ENCODE measurements at places on chromosomes 2 and 18.
A peak's percentile ranks its signal among the peaks of the same experiment; 100 is the strongest.

GRCh38 chr2:127060264-127060945, 46.5 kb downstream of the BIN1 start:
- DNase-seq: no peak

DNA sequence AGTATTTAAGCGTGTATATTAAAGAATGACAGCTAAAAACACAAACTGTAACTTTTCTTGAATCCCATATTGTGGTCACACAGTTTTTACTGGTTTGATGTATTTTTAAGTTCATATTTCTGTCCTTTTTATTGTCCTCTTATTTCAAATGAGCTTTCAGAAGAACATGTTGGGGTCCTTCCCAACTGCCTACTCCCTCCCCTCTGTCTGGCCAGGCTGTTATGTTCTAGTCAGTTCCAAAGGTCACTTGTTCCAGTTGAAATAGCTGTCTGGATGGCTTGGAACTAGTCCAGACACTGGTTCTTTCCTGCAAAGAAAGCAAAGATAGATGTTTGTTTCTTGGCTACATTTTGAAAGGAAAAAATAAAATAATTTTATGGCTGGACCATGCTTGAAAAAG, 306.9 kb downstream of the GULP1 start:
- peak; percentile 13 for DNase-seq

- no peak for DNase-seq
Measured at GRCh38 chr2:36466135-36466534, 110.6 kb downstream of the CRIM1 start.

DNA sequence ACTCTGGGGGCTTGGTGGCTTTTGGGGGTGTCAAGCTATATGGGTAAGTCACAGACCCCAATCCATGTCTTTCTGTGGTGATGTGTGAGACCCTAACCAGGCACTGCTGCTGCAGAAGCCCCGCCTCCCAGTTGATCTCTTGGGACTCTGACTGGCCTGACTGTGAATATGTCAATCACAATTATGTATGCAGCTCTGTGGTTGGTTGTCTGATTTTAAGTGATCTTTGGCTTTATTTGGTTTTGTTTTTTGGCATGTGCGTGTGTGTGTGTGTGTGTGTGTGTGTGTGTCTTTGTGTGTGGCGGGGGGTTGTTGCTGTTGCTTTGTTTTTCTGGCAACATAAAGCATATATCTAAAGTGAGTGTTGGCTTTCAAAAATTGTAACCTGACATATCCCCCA, 78.5 kb upstream of the GLS start:
- no peak for DNase-seq

DNA sequence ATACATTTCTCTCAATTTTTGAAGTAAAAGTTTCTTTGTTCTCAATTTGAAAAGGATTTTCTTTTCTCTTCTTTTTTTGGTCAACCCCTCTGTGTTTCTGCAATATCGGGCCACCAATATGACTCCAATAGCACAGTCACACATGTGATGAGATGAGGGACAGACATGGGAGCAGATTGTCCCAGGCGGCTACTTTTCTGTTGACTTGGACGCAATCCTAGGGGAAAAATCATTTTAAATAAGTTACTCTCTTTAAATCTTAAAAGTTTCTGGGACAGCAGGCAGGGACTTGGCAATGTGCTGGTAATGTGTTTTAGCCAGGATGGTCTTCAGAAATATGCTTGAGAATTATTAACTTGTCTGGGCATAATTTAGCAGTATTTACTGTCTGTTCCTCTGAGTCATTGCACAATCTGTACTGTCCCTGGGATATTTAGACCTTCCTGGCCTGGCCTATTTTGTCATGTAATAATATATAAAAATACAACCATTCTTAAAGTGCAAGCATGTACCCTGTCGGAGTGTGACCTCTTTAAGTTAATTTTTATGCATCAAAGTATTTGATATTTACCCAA, 388.5 kb upstream of the FANCL start:
- peak; percentile 44 for DNase-seq

DNA sequence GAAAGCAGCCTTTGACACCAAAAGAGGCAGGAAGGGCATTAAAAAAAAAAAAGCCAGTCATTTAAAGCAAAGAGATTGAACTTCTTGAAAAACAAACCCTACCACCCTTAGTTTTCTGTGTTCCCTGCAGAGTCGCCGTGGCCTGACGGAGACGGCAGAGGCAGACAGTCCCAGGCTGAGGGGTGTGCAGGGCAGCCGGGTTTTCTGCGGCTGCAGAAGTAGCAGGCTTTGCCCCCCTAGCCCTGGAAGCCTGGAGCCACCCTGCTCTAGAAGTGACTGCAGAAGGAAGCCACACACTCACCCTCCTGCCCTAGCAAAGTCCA, 2.8 kb downstream of the INPP5D start:
- no peak for DNase-seq

DNA sequence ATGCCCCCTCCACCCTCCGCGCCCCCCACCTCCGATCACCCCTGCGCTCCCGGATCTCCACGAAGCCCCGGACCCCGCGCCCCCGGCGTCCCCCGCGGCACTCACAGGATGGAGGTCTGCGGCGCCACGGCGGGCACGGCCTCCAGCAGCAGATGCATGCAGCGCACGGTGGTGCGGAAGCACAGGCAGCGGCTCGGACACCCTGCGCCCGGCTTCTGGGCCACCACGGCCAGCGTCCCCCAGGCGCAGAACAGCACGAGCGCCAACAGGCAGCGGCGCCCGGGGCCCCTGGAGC, 217 bp downstream of the PXDN start:
- DNase-seq: no peak

DNA sequence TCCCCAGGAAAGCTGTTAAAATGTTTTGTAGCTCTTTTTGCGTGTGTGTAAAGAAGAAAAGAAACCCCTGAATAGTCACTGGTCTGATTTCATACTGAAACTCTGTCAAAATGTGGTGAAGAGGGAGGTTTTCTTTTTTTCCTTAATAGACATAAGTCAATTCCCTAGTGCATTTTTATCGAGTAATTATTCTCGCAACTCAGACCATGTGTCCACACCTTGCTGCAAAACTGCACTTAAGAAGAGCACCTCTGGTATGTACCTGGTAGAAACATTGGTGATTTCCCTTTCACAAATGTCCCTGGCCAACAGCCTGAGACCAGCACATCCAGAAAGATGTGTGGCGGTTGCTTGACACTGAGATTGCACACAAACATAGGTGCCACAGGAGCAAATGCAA, 159.9 kb downstream of the ZNF521 start:
- DNase-seq: no peak

DNA sequence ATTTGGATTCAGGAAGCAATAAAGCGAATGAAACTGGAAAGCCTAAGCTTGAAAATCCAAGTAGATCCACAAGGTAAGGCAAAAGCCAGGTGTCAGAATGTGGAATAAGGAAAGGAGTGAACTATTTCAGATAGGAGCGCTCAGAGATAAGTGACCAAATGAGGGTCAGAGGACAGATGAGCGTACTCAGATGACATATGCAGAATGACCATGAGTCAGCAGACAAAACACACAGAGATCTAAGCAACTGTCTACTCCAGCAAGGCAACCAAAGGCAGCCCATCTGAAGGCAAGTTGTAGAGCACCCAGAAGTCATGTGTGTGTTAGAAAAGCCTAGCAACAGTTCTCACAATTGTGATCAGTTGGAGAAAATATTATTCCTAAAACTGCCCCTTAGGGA, 548.4 kb upstream of the FSHR start:
- DNase-seq: peak; percentile 18

DNA sequence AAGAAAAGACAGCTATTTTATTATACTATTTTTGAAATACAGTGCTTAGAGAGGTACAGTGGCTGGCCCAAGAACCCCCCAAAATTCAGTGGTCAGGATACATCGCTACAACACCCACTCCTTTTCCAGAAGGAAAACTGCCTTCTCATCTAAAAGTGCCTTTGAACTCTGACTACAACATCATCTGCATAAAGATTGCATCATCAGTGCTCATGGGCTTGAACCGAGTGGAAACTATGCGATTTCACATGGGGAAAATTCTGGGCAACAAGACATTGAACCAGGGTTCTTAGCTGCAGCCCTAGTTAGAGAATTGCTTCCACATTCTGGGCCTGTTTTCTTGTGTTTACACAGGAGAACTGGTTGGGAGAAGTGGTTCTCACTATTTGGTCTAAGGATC, 294.6 kb upstream of the SLC14A2 start:
- DNase-seq: no peak

DNA sequence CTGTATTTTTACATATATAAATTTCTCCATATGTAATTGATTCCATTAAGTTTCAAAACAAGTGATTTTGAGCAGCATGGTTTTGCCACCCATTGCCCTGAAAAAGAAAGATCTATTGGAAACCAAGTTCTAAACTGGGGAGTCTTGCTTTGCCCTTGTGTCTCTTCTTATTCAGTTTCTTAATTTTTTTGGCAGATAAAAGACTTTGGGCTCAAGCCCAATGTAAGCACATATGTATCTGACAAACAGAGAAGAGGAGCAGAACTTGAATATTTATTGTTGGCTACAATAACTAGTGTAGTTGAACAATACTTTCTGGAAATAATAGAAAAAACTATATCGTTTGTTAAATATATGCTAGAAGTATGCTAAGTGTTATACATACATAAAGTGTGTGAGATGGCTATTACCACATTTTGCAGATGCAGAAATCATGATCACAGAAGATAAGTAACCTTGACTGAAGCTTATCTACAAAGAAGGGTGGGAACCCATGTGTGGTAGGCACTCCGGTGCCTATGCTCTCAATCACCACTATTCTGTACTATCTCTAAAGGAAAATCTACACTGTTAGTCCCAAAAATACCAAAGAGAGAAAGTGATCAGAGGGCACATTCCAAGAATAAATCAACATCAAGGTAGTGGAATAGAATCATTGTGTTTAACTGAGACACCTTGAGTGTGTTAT, 109.1 kb downstream of the PLA2R1 start:
- no peak for DNase-seq

GRCh38 chr2:164510895-164511294, 110.4 kb downstream of the GRB14 start:
- no peak for DNase-seq

GRCh38 chr2:159921752-159922404, 123.9 kb upstream of the CD302 start:
- DNase-seq: peak; percentile 73

- DNase-seq: no peak
Measured at GRCh38 chr2:57050007-57050406, 866.2 kb downstream of the CCDC85A start.

- peak; percentile 13 for DNase-seq
Measured at GRCh38 chr18:41390309-41390708, 564.7 kb upstream of the PIK3C3 start.

DNA sequence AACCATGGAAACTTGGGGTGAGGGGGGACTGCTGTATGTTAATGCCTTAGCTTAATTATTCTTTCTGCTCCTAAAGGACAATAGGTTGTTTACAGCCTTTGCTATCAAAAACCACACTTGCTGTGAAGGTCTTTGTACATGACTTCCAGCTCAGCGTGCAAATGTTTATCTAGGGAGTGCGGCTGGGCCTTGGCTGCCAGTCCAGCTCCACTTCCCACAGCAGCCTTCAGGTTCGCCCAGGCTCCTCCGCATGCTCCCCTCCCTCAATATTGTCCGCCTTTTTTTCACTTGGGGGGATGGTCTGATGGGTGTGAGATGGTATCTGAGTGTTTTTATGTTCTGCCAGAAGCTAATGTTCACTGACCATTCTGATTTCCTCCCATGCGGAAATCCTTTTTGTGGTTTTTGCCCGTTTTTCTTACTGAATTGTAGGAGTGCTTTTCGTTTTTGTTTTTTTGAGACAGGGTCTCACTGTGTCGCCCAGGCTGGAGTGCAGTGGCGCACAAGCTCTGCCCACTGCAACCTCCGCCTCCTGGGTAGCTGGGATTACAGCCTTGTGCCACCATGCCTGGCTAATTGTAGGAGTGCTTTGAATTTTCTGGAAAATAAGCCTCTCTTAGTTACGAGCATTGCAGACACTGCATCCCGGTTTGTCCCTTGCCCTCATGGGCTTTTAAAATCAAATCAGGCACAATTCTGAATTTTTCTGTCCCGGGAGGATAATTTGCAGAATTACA, 28.8 kb downstream of the SH3BP4 start:
- DNase-seq: peak; percentile 48

GRCh38 chr2:20391951-20392699, 41.5 kb upstream of the PUM2 start:
- peak; percentile 84 for DNase-seq

GRCh38 chr2:191304939-191305875, 60.0 kb downstream of the MYO1B start:
- DNase-seq: no peak

- no peak for DNase-seq
Measured at GRCh38 chr2:75360945-75361344, 161.6 kb upstream of the TACR1 start.

GRCh38 chr18:34358923-34359322, 134.2 kb upstream of the NOL4 start:
- peak; percentile 75 for DNase-seq

DNA sequence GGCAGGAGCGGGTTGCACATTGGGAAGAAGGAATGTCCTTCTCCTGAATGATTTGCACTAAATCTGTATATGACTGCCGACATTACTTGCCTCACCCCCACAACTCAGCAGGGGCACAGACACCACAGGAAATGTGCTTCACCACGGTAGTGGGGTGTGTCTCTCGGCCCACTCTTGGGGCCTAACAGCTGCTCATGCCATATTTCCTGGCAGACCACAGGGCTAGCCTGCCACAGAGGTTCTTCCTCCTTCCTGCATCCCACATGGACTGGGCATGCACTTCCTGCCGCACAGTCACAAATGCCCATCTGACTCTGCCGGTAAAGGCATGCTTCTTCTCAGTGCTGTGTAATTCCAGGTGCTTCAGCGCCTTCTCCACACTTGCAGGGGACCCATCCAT, 10.3 kb upstream of the PAPOLG start:
- DNase-seq: no peak

GRCh38 chr2:239790313-239790712, 234.8 kb downstream of the NDUFA10 start:
- DNase-seq: no peak

GRCh38 chr2:119671016-119671415, 8.0 kb upstream of the TMEM177 start:
- DNase-seq: peak; percentile 9

DNA sequence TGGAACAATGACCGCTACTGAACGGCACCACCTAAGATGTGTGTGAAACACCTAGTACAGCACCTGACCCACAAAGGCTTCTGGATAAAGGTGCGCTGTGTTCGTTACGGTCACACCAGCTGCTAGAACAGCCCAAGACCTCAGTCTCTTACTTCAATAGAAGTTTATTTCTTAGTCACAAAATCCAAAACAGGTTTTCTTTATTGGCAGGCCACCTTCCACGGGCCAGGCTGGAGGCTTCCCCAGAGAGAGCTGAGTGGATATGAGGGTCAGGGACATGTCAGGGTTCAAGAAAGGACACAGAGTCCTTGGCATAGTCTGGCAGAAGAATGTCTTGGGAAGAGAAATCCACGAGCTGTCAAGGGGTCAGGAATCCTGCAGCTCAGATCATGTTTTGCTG, 92.2 kb downstream of the COL6A3 start:
- no peak for DNase-seq

GRCh38 chr2:108061439-108062042, 75.2 kb downstream of the SLC5A7 start:
- no peak for DNase-seq

DNA sequence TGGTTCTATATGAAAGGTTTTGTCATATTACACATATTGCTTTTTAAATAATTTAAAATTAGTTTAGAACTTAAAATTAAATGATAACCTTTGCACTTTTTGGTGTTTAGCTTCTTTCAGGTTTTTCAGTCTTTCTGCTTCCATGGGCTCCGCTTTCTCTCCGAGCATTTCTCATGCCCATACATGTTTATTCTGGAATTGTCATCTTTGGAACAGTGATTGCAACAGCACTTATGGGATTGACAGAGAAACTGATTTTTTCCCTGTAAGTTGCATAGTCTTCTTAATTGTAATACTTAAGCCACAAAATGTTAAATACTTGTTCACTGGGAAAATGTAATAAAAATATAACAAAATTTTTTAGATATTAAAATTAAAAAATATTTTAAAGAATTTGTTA, 31.0 kb downstream of the CYBRD1 start:
- no peak for DNase-seq

All from kidney tubule cell (primary cell).